CD4-positive, alpha-beta T cell (primary cell): ENCODE measurements at places on chromosomes 6 and 20. TPM values are rescaled to one million over a fixed set of nuclear protein-coding genes. Genes with fewer than 3 reads are reported as not detected.

AVP gene
- total RNA-seq = 0.47 TPM

AIF1 gene
- 35.5 TPM for total RNA-seq

PHF1 gene
- total RNA-seq = 545 TPM

GABRR1 gene
- not detected for total RNA-seq

PDYN gene
- total RNA-seq = not detected

TTK gene
- total RNA-seq = 0.45 TPM

SEMG1 gene
- not detected for total RNA-seq

ENPP4 gene
- total RNA-seq = 3.7 TPM

SCUBE3 gene
- total RNA-seq = not detected

RWDD1 gene
- total RNA-seq = 60.3 TPM

TRIM15 gene
- not detected for total RNA-seq

C6orf58 gene
- total RNA-seq = not detected

METTL24 gene
- not detected for total RNA-seq

PCK1 gene
- total RNA-seq = not detected

KCNK15 gene
- total RNA-seq = not detected

ARFGAP1 gene
- total RNA-seq = 120 TPM
